ENCODE measurements at places on chromosomes 7 and 10.

DNA sequence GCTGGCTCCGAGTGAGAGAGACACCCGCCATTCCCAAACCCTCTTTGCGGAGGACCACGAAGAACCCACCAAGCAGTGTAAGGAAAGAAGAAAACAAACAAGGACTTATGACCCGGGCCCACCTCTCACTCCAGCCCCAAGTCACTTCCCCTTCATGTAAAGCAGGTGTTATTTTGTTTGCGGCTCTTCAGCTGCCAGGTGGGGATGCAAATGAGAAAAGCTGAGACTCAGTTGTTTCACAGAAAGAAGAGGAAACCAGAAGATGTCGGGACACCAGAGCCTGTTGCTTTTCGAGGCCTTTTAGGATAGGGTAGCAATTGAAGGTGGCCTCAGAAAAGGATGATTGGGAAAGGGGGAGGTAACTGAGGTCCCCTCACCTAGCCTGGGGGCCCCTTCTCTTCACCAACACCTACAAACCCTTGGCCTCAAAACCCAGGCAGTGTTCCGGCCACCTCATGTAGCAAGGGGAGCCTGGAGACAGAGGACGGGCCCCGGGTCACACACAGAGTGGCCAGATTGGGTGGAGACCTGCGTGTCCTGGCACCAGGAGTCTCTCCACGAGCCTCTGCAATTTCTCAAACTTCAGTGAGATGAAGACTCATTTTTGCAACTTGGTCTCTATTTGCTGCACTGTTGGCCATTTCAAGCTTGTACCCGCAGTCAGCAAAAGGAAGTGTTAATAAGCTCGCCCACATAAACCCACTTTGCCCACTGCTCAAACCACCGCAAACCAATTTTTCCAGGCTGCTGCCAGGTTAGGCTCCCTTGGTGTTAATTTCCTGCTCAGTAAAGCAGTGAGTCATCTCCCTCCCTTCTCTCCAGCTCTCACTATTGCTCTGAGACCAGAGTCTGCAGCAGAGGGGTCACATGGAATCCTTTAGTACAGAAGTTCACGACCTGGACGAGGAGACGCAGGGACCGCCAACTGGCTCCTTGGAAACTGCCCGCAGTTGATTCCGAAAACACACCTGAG, 45.5 kb downstream of the AOC1 start:
- DNase-seq: no peak

- DNase-seq: no peak
These were observed 13.0 kb downstream of the AQP1 start for GRCh38 chr7:30924624-30925023.

DNA sequence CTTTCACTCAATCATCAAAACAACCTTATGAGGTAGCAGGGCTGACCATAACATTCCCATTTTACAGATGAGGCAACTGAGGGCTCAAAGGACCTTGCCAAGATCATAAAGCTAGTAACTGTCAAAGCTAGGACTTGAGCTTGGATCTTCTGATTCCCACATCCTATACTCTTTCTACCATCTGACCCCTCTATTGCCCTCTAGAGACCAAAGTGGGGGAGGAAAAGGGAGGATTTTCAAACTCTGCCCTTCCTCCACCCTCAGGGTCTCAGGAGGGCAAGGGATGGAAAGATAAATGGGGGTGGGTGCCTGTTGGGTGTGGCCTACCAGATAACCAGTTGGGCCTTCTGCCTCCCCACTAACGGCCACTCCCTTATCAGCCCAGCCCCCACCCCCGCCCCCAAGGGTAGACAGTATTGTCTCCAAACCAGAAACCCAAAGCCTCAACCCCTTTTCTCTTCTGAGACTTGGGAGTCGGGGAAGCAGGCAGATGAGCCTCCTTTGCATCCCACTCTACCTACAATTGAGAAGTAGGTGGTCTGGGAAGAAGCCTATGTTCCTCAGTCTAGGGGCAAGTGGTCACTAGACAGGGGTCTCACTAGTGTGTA, 7.9 kb downstream of the LDB1 start:
- DNase-seq: no peak

- DNase-seq: no peak
These were observed 6.7 kb upstream of the IMMP2L start for GRCh38 chr7:111568870-111569462.

DNA sequence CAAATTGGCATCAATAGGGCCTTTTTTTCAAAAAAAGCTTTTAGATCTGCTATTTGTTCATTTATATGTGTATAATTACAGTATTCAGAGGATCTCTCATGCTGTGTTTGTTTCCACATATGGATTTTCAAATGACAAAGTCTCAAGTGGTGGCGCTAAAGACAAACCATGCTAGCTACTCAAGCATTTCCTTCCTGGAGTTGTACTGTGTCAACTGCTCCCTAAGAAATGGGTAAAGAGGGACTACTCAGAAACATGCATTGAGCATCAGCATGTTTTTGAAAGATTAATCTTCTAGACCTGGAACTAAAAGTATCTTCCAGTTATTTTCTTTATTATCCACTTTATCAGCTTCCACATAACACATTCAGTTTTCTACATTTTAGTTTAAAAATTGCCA, 12.7 kb downstream of the CNTNAP2 start:
- no peak for DNase-seq

DNA sequence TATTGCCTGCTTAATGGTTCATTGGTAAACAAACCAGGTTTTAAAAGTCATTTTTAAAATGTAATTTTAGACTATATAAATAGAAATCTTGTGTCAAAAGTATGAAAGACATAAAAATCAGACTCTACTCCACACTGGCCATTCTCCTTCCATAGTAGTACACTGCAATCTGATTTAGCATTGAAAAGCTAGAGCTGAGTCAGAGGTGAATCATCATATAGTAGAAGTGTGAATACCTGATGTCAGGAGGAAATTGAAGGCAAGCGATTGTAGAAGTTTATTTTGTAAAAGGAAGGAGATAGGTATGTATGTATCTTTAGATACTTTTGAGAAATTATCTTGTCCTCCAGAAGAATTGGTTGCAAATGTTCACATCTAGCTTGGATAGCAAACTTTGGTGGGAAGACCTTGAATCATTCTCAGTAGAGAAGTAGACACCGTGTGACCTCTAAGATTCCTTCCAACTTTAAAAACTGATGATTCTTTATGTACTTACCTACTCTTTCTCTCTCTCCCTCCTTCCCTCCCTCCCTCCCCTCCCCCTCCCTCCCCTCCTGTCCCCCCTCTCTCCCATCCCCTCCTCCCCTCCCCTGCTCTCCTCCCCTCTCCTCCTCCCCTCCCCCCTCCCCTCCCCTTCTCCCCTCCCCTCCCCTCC, 88.1 kb downstream of the BTAF1 start:
- DNase-seq: no peak

DNA sequence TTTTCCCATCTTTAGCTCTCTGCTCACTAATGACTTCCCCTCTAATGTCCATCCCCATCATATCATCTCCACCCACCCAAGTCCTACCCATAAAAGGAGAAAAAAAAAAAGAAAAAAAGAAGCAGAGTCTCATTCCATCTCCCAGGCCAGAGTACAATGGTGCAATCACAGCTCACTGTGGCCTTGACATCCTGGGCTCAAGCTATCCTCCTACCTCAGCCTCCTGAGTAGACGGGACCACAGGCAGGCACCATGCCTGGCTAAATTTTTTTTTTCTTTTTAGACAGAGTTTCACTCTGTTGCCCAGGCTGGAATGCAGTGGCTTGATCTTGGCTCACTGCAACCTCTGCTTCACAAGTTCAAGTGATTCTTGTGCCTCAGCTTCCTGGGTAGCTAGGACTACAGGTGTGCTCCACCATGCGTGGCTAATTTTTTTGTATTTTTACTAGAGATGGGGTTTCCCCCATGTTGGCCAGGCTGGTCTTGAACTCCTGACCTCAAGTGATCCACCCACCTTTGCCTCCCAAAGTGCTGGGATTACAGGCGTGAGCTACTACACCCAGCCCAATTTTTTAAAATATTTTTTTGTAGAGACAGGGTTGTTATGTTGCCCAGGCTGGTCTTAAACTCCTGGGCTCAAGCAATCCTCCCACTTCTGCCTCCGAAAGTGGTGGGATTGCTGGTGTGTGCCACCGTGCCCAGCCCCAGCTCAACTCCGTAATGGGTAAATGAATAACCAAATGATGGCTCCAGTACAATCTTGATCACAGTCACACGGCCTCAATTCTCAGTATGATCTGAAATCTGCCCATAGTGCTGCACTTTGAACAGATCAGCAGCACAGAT, 24.6 kb upstream of the SGMS1 start:
- no peak for DNase-seq

DNA sequence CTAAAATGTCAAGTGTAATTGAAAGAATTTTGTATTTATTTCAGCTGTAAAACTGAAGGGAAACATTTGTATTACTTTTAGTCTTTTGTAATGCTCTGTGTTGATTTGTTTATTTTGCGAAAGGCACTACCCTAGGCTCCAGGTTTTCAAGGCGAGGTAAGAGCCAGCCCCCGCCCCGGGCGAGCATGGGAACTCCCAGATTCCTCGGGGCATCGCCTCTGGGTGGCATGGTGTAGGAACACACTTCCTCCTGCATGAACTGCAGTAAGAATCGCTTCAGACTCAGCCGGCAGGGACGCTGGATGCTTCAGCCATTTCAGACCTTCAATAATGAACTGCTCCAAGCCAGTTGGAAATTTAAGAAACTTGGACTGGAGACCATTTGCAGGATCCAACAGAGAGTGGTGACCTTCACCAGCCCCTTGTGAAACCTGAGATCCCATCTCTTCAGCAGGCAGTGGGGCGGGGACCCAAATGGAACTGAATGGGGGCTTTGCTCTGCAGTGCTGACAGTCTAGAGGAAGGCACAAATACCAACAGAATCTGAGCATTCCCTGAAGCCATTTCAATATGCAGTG, 544.3 kb upstream of the MGMT start:
- no peak for DNase-seq

DNA sequence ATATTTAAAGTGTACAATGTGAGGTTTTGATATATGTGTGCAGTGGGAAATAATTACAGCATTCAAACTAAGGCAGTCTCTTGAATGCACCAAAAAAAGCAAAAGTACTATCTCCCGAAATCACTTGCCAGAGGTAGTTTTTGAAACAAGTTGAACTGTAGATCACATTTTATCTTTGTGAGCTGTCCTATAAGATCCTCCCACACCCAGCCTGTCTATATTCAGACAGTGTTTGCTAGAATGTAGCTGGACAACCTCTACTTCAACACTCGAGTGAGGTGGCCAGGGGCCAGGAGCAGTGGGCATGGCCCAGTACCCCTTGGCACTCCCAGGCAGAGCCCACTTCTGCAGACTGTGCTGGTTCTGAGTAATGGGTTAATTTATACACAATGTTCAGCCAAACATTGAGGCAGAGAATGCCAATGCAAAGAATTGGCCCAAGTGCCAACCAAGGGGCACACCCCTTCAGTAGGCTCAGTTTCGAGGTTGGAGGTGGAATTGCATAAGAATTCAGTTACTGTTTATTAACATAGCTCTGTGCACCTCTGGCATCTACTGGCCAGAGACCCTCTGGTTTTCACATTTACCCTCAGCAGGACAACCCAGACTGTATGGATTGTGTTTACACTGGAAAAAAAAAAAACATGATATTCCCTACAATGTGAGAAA, 70.5 kb downstream of the AHR start:
- DNase-seq: no peak

DNA sequence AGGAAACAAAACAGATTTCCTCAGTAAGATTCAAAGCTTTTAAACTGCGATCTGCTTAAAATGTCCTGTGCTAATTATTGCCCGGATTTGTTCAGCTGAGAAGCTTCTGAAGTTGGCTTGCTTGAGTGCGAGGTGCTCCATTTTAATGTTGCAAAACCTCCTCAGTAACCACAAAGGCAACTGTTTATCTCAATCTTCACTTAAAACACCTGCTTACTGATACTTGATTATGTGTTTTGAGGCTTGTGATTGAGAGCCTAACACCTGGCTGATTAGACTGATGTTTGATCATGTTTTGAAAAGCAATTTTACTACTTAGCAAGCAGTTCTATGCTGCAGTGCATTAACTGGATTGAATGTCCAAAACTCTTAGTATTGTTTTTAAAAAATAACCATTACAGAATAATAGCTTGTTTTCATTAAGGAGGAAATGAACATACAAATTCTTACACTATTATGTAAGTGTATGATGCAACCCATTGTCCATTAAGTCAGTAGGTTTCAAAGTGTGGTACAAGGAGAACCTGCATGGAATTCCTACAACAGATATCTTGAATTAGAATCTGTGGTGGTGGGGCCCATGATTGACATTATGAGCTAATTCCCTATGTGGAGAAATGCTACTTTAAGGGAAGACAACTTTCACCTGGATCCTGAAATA, 96.9 kb upstream of the FAM180A start:
- DNase-seq: no peak

DNA sequence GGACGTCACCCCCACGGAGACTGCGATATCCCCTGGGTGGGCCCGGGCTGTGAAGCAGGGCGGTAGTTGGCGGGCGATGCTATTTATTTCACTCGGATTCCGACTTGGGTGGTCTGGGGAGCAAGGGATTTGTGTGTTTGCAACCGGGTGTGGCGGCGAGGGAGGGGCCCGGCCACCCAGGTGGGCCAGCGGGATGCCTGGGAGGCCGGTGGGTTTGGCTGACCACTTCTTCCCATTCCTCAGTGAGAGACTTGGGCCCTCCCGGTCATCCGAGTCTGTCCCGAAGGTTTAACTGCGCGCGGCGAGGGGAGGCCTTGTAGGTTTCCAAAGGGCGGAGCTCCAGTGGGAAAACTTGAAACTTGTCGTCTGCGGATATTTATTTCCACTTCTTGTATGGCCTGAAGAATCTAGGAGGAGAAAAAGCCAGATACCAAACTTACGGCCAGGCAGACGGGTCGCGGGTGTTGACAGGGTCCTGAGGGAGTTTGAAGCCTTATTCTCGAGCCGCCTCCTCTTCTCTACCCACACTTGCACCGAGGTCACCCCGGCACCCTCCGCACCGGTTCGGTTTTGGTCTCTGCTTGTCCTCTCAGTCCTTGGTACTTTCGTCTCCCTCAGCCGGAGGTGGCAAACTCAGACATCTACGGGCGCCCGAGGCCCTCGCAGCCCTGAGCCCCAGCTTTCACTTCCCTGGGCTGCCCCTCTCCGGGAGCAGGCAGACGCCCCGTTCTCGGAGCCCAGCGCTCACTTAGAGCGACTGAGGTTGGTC, 17.9 kb downstream of the ZNF316 start:
- no peak for DNase-seq

DNA sequence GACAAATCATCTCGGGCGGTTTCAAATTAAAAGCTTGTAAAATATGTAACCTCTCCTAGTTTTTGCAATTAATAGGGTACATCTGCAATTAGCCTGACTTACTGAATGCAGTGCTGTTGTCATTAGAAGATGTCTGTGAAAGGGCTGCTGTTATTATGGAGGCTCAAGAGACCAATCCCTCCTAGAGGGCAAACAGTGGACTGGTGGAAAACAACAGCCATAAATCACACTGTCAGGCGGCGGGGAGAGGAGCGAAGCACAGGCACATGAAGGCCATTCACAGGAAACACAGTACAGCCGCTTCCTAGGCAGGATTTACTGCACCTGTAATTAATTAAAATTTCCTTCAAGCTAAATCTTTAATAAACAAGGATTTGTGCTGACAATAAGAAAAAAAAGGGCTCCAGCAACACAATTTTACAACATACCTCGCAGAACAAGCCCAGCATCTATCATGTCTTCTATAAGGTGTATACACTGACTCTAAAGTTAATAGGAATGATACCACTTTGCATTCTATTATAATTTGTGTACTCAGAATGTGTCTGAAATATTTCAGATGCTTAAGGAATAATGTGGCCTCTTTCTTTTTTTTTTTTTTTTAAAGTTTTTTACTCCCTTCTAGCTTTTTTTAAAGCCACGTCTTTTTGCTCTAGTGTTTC, 50.7 kb downstream of the ERCC6 start:
- DNase-seq: no peak

Data from stimulated activated CD8-positive, alpha-beta memory T cell treated with anti-CD3 and anti-CD28 coated beads, Interleukin-4, amount 100 ng/mL, for 4 hours (primary cell).